ENCODE measurements at places on chromosomes 1 and 21.

DNA sequence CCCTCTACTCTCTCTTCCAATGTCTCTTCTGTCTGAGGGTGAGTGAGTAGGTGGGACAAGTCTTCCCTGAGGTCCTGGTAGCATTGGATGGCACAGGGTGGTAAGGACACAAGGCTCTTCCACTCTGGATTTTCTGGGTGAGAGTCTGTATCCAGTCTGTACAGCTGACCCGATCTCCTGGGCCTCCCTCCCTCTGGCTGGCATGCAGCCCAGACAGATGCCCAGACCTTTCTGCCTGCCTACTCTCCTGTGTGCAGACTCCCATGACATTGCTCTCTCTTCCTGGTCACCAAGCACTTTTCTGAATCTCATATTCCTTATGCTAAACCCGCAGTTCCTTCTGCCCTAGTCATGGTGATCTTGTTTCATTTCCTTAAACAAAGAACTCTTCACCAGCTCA, 100.3 kb downstream of the GRIK3 start:
- H3K27ac ChIP-seq: no peak overlapping the region
- H3K4me3 ChIP-seq: no peak overlapping the region

GRCh38 chr1:95145493-95145892, 28.3 kb downstream of the TLCD4 start:
- no peak for DNase-seq
- no peaks in the 10 kb centered on the region for H3K4me1 ChIP-seq
- H3K36me3 ChIP-seq: no peaks in the 10 kb centered on the region
- no peak overlapping the region for H3K27ac ChIP-seq
- H3K4me3 ChIP-seq: no peak overlapping the region

DNA sequence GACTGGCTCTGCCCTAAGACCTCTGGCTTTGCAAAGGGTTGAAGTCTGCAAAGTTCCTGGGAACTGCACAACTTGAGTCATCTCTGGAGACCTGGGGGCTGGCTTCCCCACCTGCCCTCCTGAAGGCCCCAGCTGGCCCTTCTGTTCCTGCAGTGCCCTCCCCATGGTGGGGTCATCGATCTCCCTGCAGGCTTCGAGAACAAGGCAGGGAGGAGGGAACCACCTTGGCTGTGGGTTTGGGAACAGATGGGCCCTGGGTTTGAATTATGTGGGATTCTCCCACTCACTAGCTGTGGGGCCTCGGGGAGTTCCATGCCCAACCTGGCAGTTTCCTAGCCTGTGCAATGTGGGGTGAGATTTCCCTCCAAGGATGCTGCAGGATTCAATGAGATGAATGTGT, 310.2 kb downstream of the PTPRU start:
- H3K4me1 ChIP-seq: no peaks in the 10 kb centered on the region
- H3K4me3 ChIP-seq: no peak overlapping the region
- no peak for DNase-seq

- H3K4me1 ChIP-seq: peaks cover 3% of the 10 kb centered on the region
- no peak overlapping the region for H3K27ac ChIP-seq
- H3K27me3 ChIP-seq: no peaks in the 10 kb centered on the region
- H3K36me3 ChIP-seq: no peaks in the 10 kb centered on the region
- DNase-seq: no peak
- no peak overlapping the region for H3K4me3 ChIP-seq
These were observed 1.1 kb upstream of the GTF2B start for GRCh38 chr1:88892357-88892877.

- no peaks in the 10 kb centered on the region for H3K4me1 ChIP-seq
- H3K36me3 ChIP-seq: no peaks in the 10 kb centered on the region
These were observed 128.9 kb upstream of the SGIP1 start for GRCh38 chr1:66405061-66405460.

DNA sequence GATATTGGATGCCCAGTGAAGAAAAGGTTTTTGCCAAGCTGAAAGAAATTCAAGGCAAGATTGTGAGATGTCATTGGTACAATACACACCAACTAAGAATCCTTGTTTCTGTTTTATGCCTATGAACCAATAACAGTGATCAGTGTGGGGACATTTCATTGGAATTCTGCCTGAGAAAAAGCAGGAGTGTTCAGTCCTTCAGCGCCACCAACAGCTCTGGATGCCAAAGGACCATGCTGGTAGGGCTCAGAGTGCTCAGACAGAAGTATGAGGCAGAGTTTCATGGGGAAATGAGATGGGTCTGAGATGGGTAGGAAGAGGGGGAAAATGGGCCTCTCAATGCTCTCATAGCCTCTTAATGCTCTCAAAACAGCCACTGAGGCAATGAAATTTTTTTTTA, 56.5 kb downstream of the GABPA start:
- no peaks in the 10 kb centered on the region for H3K27me3 ChIP-seq
- no peak for DNase-seq
- H3K4me1 ChIP-seq: peaks cover 3% of the 10 kb centered on the region
- H3K27ac ChIP-seq: no peak overlapping the region

- no peaks in the 10 kb centered on the region for H3K27me3 ChIP-seq
- no peaks in the 10 kb centered on the region for H3K36me3 ChIP-seq
- H3K4me3 ChIP-seq: no peak overlapping the region
- H3K27ac ChIP-seq: no peak overlapping the region
These were observed 10.7 kb upstream of the ZP4 start for GRCh38 chr1:237901299-237901934.

- H3K27me3 ChIP-seq: no peaks in the 10 kb centered on the region
- H3K36me3 ChIP-seq: no peaks in the 10 kb centered on the region
- no peak overlapping the region for H3K4me3 ChIP-seq
- H3K4me1 ChIP-seq: no peaks in the 10 kb centered on the region
- no peak overlapping the region for H3K27ac ChIP-seq
These were observed 284.1 kb upstream of the BEND5 start for GRCh38 chr1:49060766-49061165.

DNA sequence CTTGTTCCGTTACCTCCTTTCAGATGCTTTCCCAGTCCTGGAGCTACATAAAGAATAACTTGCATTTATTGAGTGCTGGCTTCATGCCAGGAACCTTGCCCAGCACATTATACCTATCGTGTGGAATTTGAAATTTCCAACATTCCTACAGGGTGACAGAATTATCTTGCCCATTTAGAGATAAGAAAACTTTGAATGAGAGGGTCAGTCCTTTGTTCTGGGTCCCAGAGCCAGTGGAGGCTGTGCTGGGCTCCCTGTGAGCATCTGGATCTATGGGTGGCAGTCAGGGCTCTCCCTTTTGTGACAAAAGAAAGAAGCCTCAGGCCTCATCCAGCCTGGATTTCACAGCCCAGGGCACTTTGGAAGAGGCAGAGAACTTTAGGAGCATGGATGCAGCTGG, 3.2 kb downstream of the GSTM4 start:
- 0 out of 2 replicates have a peak, but pooled peaks cover 3% of the 10 kb centered on the region for H3K4me1 ChIP-seq
- H3K36me3 ChIP-seq: no peaks in the 10 kb centered on the region
- H3K4me3 ChIP-seq: no peak overlapping the region
- no peak for DNase-seq

- H3K27ac ChIP-seq: no peak overlapping the region
- H3K4me3 ChIP-seq: no peak overlapping the region
- no peaks in the 10 kb centered on the region for H3K4me1 ChIP-seq
- H3K27me3 ChIP-seq: no peaks in the 10 kb centered on the region
- no peak for DNase-seq
- no peaks in the 10 kb centered on the region for H3K36me3 ChIP-seq
These were observed 11.6 kb downstream of the NTNG1 start for GRCh38 chr1:107152395-107152794.

DNA sequence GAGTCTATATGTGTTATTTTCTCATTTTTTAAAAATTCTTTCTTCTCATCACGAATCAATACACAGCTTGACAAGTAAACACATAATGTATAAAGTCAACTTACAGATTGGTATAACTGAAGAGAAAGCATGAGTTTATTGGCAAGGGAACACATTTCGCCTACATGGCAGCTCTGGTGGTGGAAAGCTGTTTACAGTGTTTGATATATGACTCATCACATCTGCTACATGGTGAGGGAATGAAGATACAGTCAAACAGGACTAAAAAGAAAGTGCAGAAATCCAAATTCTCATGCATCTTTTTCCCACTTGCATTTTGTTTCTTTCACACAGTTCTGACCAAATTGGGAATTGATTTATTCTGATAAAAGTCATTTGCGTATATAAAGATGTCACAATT, 122.2 kb upstream of the ADGRL4 start:
- H3K27ac ChIP-seq: no peak overlapping the region
- no peak for DNase-seq
- no peak overlapping the region for H3K4me3 ChIP-seq
- H3K36me3 ChIP-seq: no peaks in the 10 kb centered on the region
- no peaks in the 10 kb centered on the region for H3K4me1 ChIP-seq

DNA sequence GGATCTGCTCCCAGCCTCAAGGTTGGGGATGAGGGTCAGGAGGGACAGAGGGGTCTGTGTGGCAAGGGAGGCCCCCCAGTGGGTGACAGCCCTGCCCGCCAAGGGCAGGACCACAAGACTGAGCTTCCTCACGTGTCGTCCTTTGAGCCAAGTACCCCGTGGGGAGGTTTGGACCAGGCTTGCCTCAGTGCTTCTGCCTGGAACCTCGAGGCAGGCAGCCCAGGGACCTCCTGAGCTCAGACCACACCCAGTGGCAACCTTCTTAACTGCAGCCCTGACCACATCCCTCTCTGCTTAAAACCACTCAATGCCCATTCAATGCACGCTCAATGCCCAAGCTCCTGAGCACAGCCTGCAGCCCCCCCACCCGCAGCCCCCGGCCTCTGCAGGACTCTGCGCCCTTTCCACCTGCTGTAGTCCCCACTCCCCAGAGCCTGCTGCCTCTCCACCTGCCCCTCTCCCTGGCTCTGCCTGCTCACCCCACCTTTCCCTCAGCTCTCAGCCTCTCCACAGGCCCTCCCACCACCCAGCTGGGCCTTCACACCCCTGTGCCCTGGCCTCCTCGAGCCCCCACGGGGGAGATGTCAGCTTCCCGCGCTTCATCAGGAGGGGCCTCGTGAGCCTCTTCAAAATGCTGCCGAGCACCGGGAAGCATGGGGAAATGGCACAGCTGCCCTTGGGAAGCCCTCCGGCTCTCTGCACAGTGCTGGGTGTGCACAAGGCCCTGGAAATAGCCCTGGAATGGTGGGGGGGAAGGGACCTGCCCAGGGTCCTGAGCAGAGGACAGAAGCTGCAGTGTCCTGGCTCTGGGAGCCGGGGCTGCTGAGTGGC, 129.3 kb upstream of the VAMP3 start:
- no peaks in the 10 kb centered on the region for H3K4me1 ChIP-seq

DNA sequence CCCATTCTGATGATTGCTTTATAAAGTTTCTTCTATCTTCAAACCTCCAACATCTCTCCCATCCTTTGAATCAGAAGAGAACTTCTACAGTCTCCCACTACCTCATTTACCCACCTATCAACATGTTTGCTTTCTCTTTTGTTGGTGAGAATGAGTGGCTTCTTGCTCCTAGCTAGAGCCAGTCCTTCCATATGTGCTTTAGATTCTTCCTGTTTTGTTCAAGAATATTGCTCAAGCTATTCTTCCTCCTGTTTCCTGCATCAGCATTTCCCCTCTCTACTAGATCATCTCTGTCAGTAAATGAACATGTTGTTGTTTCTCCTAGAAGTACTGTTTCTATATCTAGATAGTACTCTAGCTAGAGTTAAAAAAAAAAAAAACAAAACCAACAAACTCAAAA, 6.3 kb downstream of the ATF6 start:
- H3K27me3 ChIP-seq: no peaks in the 10 kb centered on the region
- no peaks in the 10 kb centered on the region for H3K4me1 ChIP-seq
- no peak overlapping the region for H3K27ac ChIP-seq
- no peak for DNase-seq

DNA sequence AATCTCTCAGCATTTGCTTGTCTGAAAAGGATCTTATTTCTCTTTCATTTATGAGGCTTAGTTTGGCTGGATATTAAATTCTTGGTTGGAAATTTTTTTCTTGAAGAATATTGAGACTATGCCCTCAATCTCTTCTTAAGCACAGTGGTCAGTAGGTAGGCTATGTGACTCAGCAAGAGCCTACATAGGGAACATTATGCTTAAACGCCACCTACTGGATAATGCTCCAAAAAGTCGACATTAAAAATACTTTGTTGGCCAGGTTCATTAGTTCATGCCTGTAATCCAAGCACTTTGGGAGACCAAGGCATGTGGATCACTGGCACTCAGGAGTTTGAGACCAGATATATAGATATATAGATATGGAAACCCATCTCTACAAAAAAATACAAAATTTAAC, 678.0 kb upstream of the USP24 start:
- no peaks in the 10 kb centered on the region for H3K4me1 ChIP-seq
- no peak for DNase-seq
- H3K36me3 ChIP-seq: no peaks in the 10 kb centered on the region
- H3K4me3 ChIP-seq: no peak overlapping the region
- H3K27ac ChIP-seq: no peak overlapping the region

DNA sequence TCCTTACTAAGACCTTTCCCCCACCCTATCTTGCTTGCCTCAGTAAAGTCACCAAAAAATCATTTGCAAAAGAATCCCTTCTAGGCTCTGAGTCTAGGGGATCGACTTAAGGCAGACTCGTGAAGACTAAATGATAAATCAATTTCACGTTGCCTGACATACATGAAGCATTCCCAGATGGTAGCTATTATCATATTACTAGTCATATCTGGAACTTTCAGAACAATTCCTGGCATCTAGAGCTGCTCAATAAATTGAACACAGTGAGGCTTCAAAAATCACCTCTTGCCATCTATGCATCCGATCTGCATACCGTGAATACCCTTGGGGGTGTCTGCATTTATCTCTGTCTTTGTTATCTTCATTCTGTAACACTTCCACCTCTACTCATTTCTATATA, 49.6 kb upstream of the DAB1 start:
- H3K36me3 ChIP-seq: no peaks in the 10 kb centered on the region
- H3K27ac ChIP-seq: no peak overlapping the region
- H3K4me1 ChIP-seq: no peaks in the 10 kb centered on the region

- no peak for DNase-seq
- no peaks in the 10 kb centered on the region for H3K27me3 ChIP-seq
- H3K4me3 ChIP-seq: no peak overlapping the region
- no peaks in the 10 kb centered on the region for H3K4me1 ChIP-seq
- H3K27ac ChIP-seq: no peak overlapping the region
These were observed 13.0 kb downstream of the RD3 start for GRCh38 chr1:211478801-211479578.

GRCh38 chr1:235266325-235266724, 61.7 kb downstream of the ARID4B start:
- no peaks in the 10 kb centered on the region for H3K36me3 ChIP-seq
- H3K27me3 ChIP-seq: no peaks in the 10 kb centered on the region
- DNase-seq: no peak
- H3K4me3 ChIP-seq: no peak overlapping the region

GRCh38 chr21:25501996-25502665, 105.2 kb downstream of the MRPL39 start:
- H3K27ac ChIP-seq: no peak overlapping the region
- no peaks in the 10 kb centered on the region for H3K36me3 ChIP-seq
- no peak overlapping the region for H3K4me3 ChIP-seq

- DNase-seq: no peak
- H3K36me3 ChIP-seq: no peaks in the 10 kb centered on the region
- no peak overlapping the region for H3K27ac ChIP-seq
- no peaks in the 10 kb centered on the region for H3K27me3 ChIP-seq
- H3K4me1 ChIP-seq: no peaks in the 10 kb centered on the region
These were observed 83.2 kb upstream of the SLC5A9 start for GRCh38 chr1:48139275-48139674.

- H3K36me3 ChIP-seq: no peaks in the 10 kb centered on the region
- H3K27me3 ChIP-seq: no peaks in the 10 kb centered on the region
- DNase-seq: no peak
- H3K4me3 ChIP-seq: no peak overlapping the region
- no peak overlapping the region for H3K27ac ChIP-seq
- H3K4me1 ChIP-seq: no peaks in the 10 kb centered on the region
These were observed 211.2 kb downstream of the PTGER3 start for GRCh38 chr1:70836456-70836855.

Measured in H1 (cell line).